Stimulated activated CD4-positive, alpha-beta T cell treated with anti-CD3 and anti-CD28 coated beads, Interleukin-4, amount 100 ng/mL, for 24 hours (primary cell): ENCODE measurements at places on chromosomes 1 and 21.

DNA sequence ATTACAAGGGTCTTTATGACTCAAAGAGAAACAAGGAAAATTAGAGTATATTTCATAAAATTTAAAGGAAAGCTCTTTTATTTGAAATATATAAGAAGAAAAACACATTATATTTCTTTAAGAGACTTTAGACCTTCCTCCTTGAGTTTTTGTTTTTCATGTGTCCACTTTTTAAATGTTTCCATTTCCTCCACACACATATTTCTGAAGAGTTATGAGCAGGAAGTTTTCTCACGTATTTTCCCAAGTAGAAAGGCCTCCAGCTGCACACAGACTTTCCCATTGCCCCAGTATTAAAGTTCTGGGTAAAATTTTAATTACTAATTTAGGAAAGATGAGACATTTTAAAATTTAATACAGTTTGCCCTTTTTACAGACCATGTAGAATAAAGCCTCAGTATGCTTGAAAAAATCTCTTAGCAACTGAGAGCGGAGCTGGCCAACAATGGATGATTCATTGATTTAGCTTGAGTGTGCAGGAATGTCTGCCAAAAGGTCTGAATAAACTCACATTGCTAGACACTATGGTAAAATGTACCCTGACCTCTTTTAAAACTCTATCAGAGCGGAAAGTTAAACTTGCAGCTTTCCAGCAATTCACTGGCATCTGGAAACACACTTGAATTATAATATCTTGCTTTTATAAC is 57.9 kb downstream of the DDAH1 start:
- DNase-seq = no peak

DNA sequence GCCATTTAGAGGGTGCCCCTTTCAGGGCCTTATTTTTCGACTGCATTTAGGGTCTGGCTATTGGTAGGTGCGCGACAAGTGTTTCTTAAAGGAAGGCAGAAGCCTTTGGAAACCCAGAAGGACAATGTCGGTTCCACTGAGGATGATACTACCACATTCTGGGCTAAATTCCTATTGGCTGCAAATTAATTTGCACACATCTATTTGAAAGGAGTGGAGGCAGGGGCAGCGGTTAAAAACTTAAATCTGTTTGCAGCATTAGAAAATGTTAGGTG is 1.1 kb downstream of the PATJ start:
- no peak for DNase-seq

GRCh38 chr1:116711263-116711840 is 42.9 kb upstream of the CD2 start:
- peak; percentile 25 for DNase-seq

- DNase-seq = no peak
These were observed 12.1 kb downstream of the PLOD1 start for GRCh38 chr1:11946647-11947046.

DNA sequence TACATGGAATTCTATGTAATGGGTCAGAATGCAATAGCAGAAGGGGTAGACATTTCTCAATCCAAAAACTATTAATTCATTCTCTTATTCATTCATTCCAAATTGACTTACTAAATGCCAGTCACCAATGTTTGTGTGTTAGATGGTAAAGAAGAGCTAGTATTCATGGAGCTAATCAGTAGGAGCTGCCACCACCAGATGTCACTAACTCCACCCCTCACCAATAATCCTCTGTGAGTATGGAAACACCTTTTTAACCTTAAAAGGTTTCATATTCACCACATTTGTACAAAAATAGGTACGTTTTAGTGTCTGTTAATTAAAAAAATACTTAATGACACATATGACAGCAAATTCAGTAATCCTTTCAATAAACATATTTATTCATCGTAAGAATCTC is 131.8 kb upstream of the PKN2 start:
- no peak for DNase-seq

- DNase-seq = no peak
These were observed 448.4 kb downstream of the RPS6KC1 start for GRCh38 chr1:213499444-213499843.

DNA sequence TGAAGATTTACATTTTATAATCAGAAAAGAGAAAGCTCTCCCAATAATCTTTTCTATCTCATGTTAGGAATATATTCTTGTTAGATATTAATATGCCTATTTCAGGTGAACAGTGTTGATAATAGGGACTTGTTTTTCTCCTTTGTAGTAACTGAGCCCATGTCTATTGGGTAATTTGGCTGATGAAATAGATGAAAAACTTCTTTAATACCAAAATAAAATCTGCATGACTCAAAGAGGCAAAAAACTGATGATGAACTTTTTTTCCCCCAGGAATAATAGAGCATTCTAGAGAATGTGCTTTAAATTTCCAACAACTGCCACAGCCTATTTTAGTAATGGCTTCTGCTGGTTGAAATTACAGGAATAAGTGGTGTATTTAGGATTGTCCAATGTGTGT is 178.9 kb upstream of the GREM2 start:
- DNase-seq = no peak

GRCh38 chr1:119477710-119478109 is 29.3 kb upstream of the HSD3B1 start:
- no peak for DNase-seq

GRCh38 chr1:150126811-150127210 is 22.9 kb upstream of the PLEKHO1 start:
- DNase-seq = no peak

GRCh38 chr1:171666114-171666769 is 13.8 kb upstream of the MYOC start:
- no peak for DNase-seq

DNA sequence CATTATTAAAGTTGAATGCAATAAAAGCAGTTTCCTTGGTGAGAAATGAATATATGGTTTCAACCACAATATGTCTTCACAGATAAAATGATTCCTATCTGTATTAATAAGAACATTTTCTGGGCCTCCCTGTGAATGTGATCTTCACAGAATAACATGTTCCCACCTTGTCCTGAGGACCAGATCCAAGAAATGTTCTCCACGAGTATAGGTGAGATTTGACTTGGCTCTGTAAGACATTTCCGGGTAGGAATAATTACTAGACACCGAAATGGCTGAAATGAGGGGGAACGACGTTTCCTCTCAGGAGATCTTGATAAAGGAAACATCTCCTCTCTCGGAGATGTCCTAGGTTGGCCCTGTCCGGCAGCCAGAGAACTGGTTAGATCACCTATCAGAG is 61.4 kb downstream of the CLIC6 start:
- DNase-seq = no peak

- DNase-seq = no peak
These were observed 146.6 kb downstream of the HHAT start for GRCh38 chr1:210475321-210475720.

GRCh38 chr1:86339014-86339812 is 56.9 kb downstream of the ODF2L start:
- no peak for DNase-seq

GRCh38 chr1:57839526-57839925 is 415.7 kb upstream of the DAB1 start:
- no peak for DNase-seq

GRCh38 chr1:37667023-37667671 is 25.2 kb upstream of the CDCA8 start:
- no peak for DNase-seq

GRCh38 chr1:211609120-211610024 is 30.4 kb upstream of the SLC30A1 start:
- no peak for DNase-seq

DNA sequence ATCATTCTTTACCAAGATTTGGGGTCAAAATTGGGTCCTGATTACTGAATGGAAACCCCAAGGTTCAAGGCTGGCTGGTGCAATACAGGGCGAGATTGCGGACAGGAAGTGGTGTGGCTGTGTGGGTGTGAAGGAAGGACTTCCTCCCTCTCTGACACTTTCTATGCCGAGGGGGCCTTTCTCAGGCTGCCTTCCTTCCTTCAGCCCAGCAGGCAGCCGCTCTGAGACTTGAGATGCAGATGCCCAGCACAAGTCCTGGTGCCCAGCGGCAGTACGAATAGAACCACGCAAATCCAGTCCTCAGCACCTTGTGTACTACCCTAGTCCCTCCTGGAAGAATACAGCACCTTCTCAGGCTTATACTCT is 16.3 kb downstream of the BATF3 start:
- peak; percentile 37 for DNase-seq

GRCh38 chr1:237613984-237614383 is 276.7 kb downstream of the ZP4 start:
- no peak for DNase-seq

DNA sequence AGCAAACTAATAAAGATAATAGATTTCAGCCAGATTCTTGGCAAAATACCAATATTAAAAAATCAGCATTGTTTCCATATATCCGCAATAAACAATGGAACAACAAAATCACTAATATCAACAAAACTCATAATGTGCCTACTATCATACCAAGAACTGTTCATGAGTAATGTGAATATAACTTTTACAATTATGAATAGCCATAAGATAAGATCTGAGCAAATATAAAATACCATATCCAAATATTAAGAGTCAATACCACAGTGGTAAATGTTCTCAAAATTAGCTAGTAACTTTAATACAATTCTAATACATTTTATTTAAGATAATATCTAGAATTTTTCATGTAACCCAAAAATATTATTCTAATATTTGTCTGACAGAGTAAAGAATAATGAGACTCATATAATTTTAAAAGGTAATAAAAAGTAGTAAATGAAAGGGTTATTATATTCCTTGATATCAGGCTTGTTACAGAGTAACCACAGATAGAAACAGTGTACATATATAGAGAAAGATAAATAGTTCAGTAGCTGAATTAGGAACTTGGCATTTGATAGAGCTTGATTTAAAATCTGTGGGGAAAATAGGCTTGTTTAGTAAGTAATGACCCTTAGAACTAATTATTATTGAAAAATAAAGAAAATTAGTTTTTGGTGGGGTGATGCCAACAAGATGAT is 2126.6 kb downstream of the MRPL39 start:
- DNase-seq = no peak

DNA sequence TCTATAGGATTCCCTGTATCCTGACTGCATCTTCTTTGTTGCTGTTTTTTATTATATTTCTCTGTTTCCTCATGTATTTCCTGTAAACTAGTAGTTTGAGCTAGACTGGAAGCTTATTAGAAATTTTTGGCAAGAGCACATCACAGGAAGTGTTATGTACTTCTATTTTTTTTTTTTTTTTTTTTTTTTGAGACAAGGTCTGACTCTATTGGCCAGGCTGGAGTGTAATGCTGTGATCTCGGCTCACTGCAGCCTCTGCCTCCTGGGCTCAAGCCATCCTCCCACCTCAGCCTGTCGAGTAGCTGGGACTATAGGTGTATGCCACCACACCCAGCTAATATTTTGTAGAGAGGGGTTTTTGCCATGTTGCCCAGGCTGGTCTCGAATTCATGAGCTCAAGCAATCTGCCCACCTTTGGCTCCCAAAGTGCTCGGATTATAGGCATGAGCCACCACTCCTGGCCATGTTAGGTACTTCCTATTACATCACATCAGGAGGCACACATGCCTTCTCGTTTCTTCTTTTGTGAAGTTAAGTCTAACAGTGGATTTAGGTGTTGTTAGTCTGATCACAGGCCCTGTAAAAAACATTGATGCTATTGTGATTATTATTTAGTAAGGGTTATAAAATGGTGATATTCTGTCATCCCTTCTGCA is 12.5 kb downstream of the C1orf21 start:
- DNase-seq = no peak

DNA sequence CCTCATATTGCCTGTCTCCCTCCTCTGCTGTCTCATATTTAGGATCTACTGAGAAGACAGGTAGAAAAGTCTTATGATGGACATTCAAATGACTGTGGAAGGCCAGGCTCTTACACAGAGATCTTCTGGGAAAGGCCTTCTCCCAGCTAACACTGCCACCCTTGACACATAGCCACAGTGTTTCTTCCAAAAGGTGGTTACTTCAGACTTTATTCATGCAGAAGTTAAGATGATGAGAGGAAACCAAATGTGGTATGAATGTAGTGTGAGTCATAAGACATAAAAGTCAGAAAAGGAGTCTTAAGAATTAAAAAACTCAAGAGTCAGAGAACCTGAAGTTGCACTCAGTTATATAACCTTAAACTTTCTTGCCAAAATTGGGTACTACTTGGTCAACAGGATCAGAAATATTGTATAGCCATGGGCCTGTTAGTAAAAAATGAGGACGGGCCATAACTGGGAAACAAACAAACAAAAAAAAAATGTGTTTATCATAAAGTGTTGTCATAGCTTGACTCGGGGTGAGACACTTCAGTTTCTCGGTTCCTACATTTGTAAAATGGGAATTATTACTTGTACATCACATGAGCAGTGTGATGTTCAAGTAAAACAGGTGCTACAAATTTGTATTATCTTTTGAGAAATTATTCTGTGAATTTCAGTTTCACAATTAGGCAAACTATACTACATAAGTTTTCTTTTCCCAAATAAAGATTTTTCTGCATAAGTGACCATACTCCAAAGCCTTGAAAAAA is 1.2 kb upstream of the DENND1B start:
- DNase-seq = peak; percentile 54

GRCh38 chr1:56533197-56533596 is 46.2 kb downstream of the PLPP3 start:
- DNase-seq = no peak

- DNase-seq = no peak
These were observed 93.1 kb downstream of the HHIPL2 start for GRCh38 chr1:222454782-222455181.

DNA sequence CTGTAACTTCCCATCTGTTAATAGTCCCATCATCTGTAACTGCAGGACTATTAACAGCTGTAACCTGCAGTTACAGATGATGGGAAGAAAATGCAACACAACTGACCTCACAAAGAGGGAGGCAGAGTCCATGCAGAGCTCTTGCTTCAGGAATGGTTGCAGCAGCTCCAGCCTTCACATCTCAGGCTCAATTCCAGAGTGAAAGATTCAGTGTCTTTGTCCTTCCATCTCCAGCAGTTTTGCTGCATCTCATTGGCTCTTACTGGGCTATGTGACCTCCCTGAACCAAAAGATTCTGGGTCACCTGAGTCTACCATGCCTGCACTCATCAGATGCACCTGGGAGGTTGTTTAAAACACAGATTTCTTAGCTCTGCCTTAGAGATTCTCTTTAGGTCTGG is 686.7 kb downstream of the MATN1 start:
- DNase-seq = no peak

- DNase-seq = no peak
These were observed 482 bp downstream of the TM2D1 start for GRCh38 chr1:61724506-61724812.

DNA sequence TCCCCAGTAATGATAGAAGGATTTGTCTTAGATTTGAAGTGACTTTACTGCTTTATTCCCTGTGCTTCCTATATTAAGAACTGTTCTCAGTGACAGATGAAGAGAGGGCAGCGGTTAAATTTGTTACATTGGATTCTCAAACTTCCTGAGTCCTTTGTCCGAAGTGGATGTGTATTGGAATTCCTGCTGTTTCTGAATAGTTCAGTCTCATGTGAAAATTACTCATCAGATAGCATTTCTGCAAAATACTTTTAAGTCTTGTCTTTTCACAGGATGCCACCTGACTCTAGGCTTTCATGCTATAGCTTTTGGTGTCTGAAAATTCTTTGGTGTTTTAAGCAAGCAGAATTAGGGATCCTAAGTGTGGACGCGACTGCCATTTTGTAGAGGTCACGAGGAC is 83.6 kb downstream of the PRDM2 start:
- no peak for DNase-seq
